ENCODE measurements at places on chromosomes 5 and 9. TPM values are rescaled to one million over a fixed set of nuclear protein-coding genes. Genes with fewer than 3 reads are reported as not detected.

DNA sequence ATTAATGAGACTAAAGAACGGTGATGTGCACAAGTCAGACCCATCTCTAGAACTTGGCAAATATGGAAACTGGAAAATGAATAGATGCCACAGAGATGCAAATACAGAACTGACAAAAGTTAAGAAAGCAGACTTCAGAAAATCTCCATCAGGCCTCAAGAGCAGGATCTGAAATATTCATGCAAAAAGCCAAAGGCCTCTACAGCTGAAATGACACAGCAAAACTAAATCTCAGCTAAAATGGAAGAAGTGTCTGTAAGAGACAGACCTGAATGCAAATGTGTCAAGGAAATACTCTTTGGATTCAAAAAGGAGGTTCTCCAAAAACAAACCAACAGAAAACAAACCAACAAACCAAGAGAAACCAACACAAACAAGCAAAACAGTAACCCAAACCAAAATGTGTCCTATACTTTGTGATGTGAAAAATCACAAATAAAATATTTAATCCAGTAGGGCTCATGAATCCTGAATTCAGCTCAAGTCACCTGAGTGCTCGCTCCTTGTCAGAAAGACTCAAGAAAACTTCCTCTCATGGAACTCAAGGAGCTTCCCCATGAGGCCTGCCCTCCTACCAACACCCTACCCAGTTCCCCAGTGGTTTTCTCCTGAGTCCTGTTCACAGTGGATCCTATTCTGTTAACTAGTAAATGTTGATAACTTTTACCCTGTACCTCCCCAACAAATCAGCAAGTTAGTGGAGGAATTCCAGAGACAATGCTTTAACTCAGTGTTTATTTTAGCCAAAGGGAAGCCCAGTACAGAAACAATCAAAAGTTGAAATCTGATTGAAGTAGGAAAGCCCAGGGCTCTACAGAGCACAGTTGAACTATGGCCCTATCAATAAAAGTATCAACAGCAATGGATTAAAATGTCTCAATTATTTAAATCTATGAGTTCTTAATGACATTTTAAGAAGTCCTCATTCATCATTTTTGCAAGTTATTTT is 14.6 kb downstream of the MRPS27 start:
- no peak for DNase-seq
- H3K4me3 ChIP-seq: no peak overlapping the region
- H3K27me3 ChIP-seq: no peaks in the 10 kb centered on the region
- peaks cover 32% of the 10 kb centered on the region for H3K4me1 ChIP-seq
- peaks cover 17% of the 10 kb centered on the region for H3K36me3 ChIP-seq
- peak overlapping the region; percentile 25 for H3K27ac ChIP-seq

- no peak overlapping the region for H3K27ac ChIP-seq
- no peak overlapping the region for H3K4me3 ChIP-seq
- H3K4me1 ChIP-seq: no peaks in the 10 kb centered on the region
- peaks cover 13% of the 10 kb centered on the region for H3K27me3 ChIP-seq
These were observed 29.6 kb upstream of the KCNMB1 start for GRCh38 chr5:170418736-170419135.

DNA sequence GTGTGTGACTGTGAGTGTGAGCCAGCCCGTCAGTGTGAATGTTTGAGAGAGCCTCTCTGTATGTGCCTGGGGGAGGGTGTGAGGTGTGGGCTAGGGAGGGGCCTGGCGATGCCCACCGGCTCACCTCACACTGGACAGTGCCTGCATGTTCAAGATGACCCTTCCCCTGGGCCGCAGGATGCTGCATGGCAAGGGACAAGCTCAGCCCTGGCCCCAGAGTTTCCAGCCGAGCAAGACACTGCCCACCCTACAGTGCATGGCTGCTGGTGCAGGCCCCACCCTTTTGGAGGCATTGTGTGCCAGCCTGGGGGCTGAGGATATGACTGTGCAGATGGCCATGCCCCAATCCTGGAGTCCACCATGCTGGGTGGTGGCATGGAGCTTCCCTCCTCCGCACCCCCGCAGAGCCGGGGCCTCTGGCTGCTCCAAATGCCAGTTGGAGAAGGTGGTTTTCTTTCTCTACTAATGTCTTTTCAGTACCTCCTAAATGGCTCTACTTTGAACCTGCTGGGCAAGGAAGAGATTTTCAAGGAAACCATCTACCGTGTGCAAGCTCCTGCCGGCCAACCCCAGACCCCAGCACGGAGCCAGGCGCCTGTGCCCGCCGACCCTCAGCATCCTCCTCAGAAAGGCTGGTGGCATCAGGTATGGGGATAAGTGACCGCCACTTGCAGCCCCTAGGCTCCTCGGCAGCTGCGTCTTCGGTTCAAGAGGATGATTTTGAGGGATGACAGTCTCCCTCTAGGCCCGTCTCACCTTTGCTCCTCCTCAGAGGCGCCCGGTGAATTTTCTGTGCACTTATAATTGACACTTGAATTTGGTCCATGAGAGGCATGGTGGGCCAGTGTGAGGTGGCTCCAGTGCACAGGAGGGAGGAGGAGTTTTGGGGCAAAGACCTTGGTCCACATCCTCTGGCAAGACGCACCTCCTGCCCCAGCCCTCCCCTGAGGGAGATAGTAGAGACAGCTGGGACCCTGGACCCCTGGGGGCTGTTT is 27.7 kb downstream of the FGD3 start:
- peaks cover 11% of the 10 kb centered on the region for H3K36me3 ChIP-seq
- no peak overlapping the region for H3K4me3 ChIP-seq
- H3K27ac ChIP-seq: peak overlapping the region; percentile 54
- no peaks in the 10 kb centered on the region for H3K27me3 ChIP-seq
- peaks cover 39% of the 10 kb centered on the region for H3K4me1 ChIP-seq
- no peak for DNase-seq

- H3K27me3 ChIP-seq: no peaks in the 10 kb centered on the region
- H3K27ac ChIP-seq: no peak overlapping the region
- no peak overlapping the region for H3K4me3 ChIP-seq
These were observed 46.4 kb upstream of the EXOC3 start for GRCh38 chr5:396531-396961.

GRCh38 chr5:170038241-170038640 is 57.9 kb upstream of the INSYN2B start:
- no peak overlapping the region for H3K4me3 ChIP-seq

- no peak overlapping the region for H3K4me3 ChIP-seq
- H3K36me3 ChIP-seq: no peaks in the 10 kb centered on the region
- H3K4me1 ChIP-seq: no peaks in the 10 kb centered on the region
- no peaks in the 10 kb centered on the region for H3K27me3 ChIP-seq
- DNase-seq: no peak
- H3K27ac ChIP-seq: no peak overlapping the region
These were observed 443.8 kb downstream of the BNC2 start for GRCh38 chr9:16426716-16427115.

DNA sequence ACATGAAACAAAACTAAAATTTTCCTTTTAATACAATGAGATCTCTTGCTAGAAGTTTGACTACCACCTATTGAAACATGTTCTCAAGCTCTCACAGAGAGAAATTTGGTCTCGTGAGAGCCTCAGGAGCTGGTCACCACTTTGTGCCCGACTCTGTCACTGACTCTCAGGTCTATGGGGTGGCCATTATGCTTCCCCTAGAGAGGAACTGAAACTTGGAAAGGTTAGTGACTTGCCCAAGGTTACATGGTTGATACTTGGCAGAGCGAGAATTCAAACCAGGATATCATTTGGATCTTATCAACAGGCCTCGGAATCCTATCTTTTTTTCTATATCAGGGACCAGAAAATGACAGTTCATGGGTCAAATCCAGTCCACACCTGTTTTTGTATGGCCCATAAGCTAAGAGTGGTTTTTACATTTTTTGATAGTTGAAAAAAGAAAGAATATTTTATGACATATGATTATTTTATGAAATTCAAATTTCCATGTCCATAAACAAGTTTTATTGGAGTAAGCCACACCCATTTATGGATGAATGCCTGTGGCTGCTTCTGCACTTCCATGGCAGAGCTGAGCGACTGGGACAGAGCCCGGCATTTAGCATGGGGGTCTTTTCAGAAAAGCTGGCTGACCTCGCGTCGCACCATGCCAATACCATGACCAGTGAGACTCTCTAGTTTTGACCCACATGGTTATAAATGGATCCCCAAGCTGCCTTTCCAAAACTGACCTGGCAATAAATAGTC is 44.8 kb upstream of the EQTN start:
- H3K4me3 ChIP-seq: no peak overlapping the region
- H3K27me3 ChIP-seq: no peaks in the 10 kb centered on the region
- no peak for DNase-seq
- H3K36me3 ChIP-seq: no peaks in the 10 kb centered on the region
- H3K4me1 ChIP-seq: peaks cover 55% of the 10 kb centered on the region

DNA sequence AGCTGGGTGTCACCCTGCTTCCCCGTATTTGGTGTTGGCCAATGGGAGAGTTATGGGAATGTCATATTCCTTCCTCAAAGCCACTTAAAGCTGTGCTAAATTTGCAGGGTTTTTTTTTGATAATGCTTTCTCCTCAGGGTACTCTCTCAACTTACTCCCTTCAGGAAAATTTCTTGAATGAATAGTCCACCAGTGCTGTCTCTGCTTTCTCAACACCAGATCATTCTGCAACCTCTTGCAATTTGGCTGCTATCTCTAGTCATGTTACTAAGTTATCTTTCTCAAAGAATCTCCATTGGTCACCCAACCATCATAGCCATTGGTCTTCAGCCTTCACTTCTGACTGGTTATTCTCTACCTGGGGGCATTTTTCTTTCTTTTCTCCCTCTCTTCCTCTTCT is 13.4 kb upstream of the TNFAIP8 start:
- no peak overlapping the region for H3K27ac ChIP-seq
- no peak for DNase-seq
- no peaks in the 10 kb centered on the region for H3K27me3 ChIP-seq
- no peaks in the 10 kb centered on the region for H3K36me3 ChIP-seq
- H3K4me1 ChIP-seq: peaks cover 38% of the 10 kb centered on the region

DNA sequence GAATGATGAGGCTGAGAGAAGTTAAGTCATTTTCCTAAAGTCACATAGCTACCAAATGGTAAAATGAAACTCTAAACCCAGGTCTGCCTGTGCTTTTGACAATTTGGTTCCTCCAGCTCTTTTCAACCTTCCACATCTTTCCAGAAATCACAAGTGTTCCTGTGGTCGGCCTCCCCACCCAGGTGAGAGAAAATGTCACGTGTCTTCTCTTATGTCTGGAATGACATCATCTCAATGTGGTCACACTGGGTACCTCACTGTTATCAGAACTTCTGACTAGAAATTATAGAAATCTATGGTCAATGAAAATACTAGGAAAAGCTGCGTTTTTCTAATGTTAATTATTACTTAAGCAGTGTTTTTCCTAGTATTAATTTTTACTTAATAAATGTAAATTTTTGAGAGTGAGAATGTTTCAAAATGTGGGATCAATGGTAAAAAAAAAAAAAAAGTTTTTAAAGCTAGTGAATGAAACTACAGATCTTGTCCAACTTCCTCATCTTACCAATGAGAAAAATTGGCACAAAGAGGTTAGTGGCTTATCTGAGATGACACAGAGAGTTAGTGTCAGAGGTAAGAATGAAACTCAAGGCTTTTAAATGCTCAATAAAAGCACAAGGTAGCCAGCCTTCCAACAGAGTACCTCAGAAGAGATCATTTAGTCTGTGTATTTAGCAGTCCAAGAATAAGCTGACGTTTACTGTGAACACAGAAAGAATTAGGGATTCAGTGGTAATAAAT is 228.7 kb upstream of the NR4A3 start:
- H3K36me3 ChIP-seq: no peaks in the 10 kb centered on the region
- no peak for DNase-seq
- H3K4me1 ChIP-seq: no peaks in the 10 kb centered on the region
- H3K27me3 ChIP-seq: no peaks in the 10 kb centered on the region

- DNase-seq: no peak
- no peak overlapping the region for H3K4me3 ChIP-seq
- H3K27me3 ChIP-seq: no peaks in the 10 kb centered on the region
- no peak overlapping the region for H3K27ac ChIP-seq
- no peaks in the 10 kb centered on the region for H3K36me3 ChIP-seq
These were observed 52.2 kb upstream of the ANGPTL2 start for GRCh38 chr9:127174386-127175318.

- no peaks in the 10 kb centered on the region for H3K4me1 ChIP-seq
- no peaks in the 10 kb centered on the region for H3K27me3 ChIP-seq
- H3K27ac ChIP-seq: no peak overlapping the region
These were observed 9.5 kb downstream of the ARSK start for GRCh38 chr5:95564450-95564849.

DNA sequence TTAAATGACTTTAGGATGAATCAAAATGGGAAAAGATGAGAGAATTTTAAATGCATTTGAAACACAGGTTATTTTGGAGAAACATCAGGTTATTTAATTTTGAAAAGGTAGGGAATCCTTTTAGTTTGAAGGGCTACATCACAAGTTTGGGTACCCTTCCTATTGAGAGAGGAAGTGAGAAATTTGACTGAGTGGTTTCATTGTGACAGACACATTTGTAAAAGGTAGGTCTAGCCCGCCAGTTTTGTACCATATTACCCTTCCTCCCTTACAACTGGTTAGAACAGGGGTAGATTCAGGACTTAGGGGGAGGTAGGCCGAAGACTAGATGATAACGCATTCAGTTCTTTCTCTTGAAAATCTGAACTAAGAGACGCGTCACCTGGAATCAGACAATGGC is 464.2 kb downstream of the EBF1 start:
- no peaks in the 10 kb centered on the region for H3K27me3 ChIP-seq
- DNase-seq: no peak
- no peak overlapping the region for H3K4me3 ChIP-seq
- no peaks in the 10 kb centered on the region for H3K4me1 ChIP-seq
- no peak overlapping the region for H3K27ac ChIP-seq

DNA sequence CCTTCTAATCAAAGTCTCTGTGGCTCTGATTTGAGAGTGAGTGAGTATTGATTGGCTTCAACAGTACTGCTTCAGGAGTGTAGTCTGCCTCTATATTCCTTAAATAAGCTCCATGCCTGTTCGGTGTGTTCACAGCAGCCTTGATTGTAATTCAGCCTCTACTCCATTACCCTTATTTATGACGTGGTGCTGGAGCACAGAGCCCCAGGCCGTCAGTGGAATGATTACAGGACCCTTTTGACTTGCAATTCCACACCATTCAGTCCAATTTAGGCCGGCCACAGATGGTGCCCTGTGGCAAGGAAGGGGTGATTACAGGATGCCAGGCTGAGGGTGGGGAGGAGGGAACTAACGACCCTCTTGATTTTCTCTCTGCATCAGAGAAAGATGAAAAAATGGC is 110.3 kb downstream of the ASTN2 start:
- H3K4me1 ChIP-seq: no peaks in the 10 kb centered on the region
- no peak for DNase-seq
- no peaks in the 10 kb centered on the region for H3K27me3 ChIP-seq
- no peak overlapping the region for H3K27ac ChIP-seq
- no peak overlapping the region for H3K4me3 ChIP-seq

Gene SLC6A7
- not detected for total RNA-seq

Gene BTNL8
- 5.3 TPM for total RNA-seq

Gene IL3
- total RNA-seq: not detected

Gene GABRA1
- total RNA-seq: not detected

Gene DMRT3
- total RNA-seq: 0.24 TPM

Gene OR2Y1
- not detected for total RNA-seq

All from lower lobe of right lung (tissue), 2 donors.